ENCODE measurements at places on chromosomes 6 and 20.

DNA sequence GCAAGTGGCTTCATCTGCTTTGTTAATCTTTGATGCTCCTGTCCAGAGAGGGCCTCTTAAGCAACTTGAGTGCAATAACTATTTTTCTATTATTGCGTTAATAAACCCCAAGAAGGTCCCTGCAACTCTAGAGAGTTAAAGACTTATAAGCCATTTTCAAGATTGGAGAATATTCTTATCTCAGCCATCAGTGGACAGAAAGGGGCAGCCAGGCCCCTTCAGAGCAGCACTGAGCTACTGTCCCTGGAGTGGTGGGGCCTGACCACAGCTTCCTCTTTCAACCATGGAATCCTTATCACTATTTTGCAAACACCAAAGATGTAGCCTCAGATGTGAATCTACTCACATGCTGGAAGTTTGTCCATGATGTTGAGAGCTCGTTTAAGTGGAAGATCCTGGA is 2.8 kb upstream of the MAS1L start:
- DNase-seq: no peak

GRCh38 chr6:170265655-170266054 is 25.2 kb downstream of the DLL1 start:
- no peak for DNase-seq

- DNase-seq: no peak
Observed at GRCh38 chr20:2757969-2758368, 42.5 kb downstream of the CPXM1 start.

DNA sequence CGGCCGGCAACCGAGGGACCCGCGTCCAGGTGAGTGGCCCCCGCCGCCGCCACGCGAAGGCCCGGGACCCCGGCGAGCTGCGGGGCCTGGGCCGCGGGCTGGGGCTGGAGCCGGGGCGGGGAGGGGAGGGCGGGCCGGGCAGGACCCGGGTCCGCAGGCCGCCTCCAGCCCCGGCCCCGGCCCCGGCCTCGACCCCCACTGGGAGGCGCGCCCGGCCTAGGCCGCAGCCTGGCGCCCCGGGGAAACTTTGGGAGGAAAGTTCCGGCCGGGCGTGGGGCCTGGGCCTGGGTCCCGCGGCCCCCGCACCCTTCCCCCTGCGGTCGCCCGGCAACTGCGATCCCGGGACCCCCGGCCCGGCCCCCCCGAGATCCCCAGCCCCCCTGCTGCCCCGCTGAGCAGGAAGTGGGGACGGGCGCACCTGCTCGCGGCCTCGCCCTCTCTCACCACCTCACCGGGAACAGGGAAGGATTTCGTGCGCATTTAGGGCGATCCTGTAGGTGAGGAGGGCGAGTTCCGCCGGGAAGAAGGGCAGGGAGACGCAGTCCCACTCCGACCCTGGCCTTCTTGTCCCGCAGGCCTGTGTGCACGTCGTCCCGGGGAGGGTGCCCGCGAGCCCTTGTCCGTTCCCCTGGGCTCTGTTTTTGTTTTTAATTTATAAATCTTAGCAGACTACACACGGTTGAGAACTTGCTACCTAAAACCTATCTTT is 402 bp downstream of the OSBPL2 start:
- DNase-seq: no peak

DNA sequence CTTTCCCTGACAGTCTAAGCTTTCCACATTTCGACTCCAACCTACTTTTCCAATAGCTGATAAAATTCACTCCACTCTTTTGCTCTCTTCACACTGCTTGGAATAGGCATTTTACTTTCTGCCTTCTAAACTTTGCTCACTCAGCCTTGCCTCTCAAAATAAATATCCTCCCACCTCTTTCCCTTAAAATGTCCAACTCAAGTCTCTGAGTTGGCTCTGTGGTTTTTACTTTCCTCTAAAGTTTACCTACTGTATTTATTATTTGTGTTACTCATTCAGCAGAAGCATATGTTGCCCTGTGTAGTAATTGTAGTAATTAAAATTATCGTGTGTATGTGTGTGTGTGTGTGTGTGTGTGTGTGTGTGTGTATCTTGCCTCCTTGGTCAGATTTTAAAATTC is 20.0 kb upstream of the CDYL start:
- DNase-seq: no peak

DNA sequence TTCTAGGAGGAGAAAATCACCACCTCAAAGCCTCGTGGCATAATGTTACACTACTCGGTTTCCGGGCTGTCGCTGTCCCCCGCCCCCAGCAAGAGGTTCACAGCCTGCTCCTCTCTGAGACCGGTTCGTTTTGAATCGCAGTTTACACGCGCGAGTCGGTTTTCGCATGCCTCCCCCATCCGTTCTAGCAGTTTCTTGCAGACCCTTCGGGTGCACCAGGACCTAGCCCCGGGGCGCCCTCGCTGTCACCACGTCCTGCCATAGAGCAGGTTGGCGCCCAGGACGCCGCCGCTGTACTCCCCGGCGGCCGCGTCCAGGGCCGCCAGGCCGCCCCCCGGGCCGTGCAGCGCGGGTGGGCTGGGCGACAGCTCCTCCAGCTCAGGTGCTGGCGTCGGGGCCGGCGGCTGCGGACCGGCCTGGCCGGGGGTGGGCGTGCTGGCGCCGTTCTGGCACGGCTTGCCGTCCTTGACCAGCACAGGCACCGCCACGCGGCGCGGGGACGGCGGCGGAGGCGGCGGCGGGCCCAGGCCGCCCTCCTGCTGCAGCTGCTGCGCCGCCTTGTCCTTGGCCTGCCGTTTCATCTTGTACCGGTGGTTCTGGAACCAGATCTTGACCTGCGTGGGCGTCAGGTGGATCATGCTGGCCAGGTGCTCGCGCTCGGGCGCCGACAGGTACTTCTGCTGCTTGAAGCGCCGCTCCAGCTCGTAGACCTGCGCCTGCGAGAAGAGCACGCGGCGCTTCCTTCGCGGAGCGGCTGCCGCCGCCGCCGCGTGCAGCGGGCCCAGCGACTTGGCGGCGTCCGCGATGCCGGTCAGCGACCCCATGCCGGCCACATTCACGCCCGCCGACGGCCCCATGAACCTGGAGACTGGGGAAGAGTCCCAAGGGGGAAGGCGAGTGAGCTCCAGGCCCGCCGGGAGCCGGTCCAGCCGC is 1.4 kb downstream of the NKX2-4 start:
- peak; percentile 31 for DNase-seq

DNA sequence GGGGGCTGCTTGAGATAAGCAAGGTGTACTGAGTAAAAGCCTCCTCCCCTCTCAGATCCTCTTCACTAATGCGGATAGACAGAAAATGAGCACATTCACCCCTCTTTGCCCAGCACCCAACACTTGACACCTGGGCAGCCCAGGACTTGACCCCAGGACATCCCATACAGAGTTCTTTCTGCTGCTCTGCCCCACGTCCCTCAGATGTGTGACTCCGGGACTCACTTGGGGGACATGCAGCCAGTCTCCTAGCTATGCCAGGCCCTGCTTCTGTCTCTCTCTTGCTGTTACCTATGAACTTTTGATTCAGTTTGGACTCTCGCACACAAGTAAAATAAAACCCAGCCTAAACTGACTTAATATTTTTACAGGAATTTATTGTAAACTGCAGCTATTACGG is 159.9 kb downstream of the EYA2 start:
- DNase-seq: no peak

GRCh38 chr6:126258150-126258549 is 81.8 kb upstream of the CENPW start:
- DNase-seq: no peak

DNA sequence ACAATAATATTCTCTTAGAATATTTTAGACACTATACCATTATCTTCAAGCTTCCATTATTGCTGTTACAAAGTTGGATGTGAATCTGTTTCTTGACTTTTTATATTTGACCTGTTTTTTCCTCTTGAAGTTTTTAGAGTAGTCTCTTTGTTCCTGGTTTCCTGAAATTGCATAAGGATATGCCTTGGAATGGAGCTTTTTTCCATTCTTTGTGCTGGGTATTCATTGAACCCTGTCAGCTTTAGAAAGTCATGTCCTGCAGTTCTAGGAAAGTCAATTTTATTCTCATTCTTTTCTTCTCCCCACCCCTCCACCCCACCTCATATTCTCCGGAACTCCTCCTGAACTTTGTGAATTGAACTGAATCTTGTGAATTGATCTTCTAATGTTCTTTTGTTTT is 92.4 kb upstream of the FOXO3 start:
- DNase-seq: no peak

DNA sequence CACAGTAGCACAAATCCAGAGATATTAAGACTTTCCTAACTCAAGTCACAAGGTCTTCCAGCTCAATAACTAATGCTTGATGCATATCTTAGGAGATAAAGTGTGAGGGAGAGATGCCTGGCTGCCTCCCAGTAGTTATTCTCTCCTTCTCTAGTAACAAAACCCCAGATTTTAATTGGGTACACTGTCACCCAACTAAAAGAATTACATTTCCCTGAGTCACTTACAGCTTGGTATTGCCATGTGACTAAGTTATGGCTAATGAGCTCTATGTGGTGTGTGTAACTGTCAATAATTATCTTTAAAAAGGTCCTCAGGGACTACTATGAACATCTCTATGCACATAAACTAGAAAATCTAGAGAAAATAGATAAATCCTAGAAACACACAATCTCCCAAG is 32.0 kb downstream of the KIF6 start:
- DNase-seq: no peak

GRCh38 chr6:122365775-122366403 is 33.6 kb upstream of the HSF2 start:
- no peak for DNase-seq

DNA sequence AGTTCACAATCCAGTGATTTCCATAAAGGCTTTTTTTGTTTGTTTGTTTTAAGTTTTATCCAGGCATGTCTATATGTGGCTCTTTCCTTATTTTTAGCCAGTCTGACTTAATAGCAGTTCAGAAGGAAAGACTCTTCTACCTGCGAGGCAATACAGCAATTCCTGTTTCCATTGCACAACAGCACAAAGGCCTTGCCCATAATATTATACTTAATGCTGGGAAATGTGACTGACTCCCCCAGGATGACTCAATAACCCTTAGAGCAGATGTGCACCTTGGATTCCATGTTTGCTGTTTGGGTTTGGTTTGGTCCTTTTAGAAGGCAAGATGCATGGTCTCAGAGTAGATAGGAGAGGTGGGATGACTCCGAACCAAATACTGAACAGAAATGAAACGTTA is 184.1 kb downstream of the MTFR2 start:
- DNase-seq: no peak

- no peak for DNase-seq
Observed at GRCh38 chr6:31622684-31623091, 2.2 kb downstream of the PRRC2A start.

GRCh38 chr6:2865694-2866151 is 24.1 kb upstream of the SERPINB1 start:
- DNase-seq: no peak

- DNase-seq: no peak
Observed at GRCh38 chr6:87118054-87118453, 23.1 kb upstream of the CGA start.

- DNase-seq: no peak
Observed at GRCh38 chr6:109441069-109441816, 719 bp downstream of the SMPD2 start.

GRCh38 chr20:37160683-37161082 is 18.4 kb upstream of the RPN2 start:
- DNase-seq: no peak

- peak; percentile 21 for DNase-seq
Observed at GRCh38 chr6:136551103-136551502, 881 bp upstream of the MAP7 start.

DNA sequence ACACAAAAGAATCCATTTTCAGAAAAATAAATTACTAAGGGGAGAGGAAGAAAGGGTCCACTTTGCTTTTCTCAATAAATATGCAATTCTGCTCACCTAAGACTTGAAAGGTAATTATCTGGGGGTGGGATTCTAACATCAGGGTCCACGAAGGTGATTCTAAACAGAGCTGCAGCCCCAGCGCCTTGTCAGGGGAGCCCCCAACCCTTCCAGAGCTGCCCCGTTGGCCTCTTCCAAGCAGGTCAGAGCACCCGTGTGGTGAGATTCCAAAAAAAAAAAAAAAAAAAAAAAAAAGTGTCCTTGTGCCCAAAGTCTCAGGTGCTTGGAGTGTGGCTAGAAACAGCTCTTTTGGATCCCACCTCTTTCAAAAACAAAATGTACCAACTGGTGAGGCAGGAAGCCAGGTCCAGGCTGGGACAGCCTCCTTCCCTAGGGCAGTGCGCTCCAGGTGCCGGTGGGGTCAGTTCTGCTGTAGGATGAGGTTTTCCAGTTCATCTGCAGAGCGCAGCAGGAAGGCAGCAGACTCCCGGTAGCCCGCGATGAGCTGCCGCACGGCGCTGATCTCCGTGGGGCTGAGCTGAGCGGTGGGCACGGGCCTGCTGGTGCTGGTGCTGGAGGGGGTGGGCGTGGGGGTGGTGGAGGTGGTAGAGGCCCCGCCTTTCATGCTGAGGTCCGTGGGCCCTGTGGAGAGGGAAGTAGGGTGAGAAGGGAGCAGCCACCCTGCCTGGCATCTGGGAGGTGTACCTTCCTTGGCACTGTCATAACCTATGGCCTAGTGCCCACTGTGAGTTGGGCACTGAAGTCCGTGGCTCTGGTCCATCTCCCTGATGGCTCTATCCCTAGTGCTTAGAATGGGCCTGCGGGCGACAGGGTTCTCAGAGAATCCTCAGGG is 89.3 kb downstream of the ASXL1 start:
- no peak for DNase-seq

GRCh38 chr20:59022754-59023153 is 3.5 kb downstream of the TUBB1 start:
- DNase-seq: no peak

- DNase-seq: no peak
Observed at GRCh38 chr6:134602123-134602522, 284.2 kb upstream of the SGK1 start.

DNA sequence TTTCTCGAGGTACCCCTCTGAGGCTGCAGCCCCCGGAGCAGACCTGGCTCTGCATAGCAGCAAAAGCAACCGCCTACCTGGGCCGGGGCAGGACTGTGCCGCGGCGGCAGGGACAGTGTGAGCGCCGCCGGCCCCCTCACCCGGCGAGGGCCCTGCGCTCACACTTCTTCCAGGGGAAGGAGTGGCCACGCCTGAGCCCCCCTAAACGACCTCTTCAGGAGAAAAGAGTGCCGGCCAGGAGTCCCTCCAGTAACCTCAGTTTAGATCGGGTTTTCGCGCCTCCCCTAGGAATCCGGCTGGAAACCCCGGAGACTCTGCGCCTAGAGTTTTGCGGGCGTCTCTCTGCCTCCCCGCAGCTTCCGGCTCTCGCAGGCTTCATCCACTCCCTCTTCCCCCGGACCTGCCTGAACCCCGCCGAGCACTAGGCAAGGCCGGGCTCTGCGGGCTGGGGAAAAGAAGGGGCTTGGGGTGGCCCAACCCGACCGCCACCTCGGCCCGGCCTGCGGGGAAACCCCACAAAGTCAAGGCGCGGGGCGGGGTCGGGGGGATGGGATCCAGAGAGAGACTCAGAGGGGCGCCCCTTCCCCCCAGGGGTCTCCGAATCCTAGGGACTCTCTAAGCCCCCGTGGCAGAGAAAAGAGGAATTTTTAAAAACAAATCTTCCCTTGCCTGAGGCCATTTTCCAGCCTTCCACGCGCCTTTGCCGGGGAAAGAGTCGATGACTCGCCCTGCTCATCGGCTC is 558 bp downstream of the LINC00237 start:
- DNase-seq: peak; percentile 22

- no peak for DNase-seq
Observed at GRCh38 chr20:24821391-24821790, 127.7 kb upstream of the CST7 start.

GRCh38 chr20:49659056-49659455 is 54.6 kb downstream of the B4GALT5 start:
- DNase-seq: no peak
